ENCODE measurements at places on chromosomes 4 and X.

- DNase-seq, result no peak
Measured at GRCh38 chr4:139142087-139142486, 34.9 kb downstream of the ELF2 start.

GRCh38 chr4:42361456-42361855 is 35.8 kb upstream of the SHISA3 start:
- DNase-seq, result no peak

GRCh38 chr4:133910165-133910564 is 291.4 kb downstream of the PABPC4L start:
- no peak for DNase-seq

- no peak for DNase-seq
Measured at GRCh38 chr4:113905301-113905700, 74.1 kb downstream of the ARSJ start.

DNA sequence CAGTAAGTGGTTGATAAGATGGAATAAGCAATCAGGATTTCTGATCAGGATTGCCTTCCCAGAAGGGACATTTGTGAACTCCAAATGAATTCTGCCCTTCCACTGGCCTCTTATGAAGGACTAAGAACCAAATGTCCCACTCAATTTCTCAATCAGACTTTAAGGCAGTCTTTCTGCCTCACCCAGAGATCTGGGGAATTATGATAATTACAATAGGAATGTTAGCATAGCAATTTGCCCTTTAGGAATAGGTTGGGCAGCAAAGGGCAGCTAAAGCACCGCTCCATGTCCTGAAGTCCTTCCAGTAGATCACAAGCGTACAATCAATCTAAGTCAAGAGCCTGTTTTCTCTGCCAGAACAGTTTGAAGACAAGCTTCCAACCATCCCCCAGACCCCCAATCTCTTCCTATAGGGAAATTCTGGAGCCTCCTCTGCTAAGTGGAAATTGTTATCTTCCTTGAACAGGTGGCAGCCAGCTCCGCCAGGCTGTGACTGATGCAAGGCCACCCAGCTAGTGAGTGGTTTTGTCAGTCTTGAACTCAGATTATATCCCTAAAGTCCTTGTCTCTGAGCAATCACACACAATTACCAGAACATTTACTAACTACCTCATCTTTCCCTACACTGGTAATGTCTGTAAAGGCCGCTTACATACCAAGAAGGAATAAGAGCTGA is 18.6 kb downstream of the NKX3-2 start:
- DNase-seq, result no peak

- DNase-seq, result no peak
Measured at GRCh38 chrX:56757327-56757726, 28.3 kb downstream of the NBDY start.

DNA sequence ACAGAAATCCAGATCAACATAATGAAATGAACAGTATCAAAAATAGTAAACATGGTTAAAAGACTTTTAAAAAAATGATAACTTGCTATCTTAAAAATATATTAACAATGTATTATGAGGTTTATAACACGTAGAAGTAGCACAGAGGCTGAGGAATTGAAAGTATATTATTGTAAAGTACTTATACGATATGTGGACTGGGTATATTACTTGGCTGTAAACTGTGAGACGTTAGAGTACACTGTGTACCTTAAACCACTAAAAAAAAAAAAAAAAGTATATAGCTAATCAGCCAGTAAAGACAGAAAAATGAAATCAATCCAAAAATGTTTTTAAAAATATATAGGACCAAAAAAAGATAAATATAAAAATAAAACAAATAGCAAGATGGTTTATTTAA is 120.6 kb downstream of the TET2 start:
- no peak for DNase-seq

GRCh38 chr4:106530821-106531220 is 162.2 kb upstream of the GIMD1 start:
- no peak for DNase-seq

- no peak for DNase-seq
Measured at GRCh38 chr4:21893136-21893535, 55.4 kb downstream of the KCNIP4 start.

- DNase-seq, result no peak
Measured at GRCh38 chrX:41604766-41605543, 83.8 kb upstream of the GPR34 start.

- DNase-seq, result no peak
Measured at GRCh38 chr4:37689353-37690095, 3.3 kb upstream of the RELL1 start.

DNA sequence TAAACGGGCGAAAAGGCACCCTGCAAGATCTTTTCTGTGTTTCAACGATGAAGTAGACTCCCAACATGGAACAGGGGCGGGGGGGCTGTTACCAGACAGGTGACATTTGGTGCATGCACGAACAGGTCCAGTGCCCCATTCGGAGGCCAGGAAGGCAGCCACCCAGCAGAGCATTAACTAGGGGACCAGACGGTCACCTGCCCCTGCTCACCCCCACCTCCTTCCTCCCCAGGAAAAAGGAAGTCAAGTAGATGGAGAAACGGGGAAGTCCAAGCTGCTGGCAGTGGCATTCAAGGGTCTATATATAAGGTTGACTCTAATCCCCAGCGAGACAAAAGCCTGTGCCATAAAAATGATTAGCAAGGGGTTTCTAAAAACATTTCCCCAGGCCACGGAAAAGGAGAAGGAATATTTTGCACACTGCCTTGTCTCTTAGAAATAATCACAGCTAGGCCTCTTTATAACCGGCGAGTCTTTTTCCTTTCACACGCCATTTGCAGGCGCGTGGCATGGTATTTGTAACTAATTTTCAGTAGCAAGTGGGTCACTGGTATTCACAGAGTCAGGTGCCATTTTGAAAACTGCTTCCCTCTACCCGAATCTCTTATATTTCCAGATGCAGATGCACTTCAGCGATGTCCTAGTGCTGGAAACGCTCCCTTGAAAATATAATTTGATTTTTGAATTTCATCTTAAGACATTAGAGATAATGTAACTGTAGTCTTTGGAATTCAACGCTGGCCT is 1.2 kb upstream of the TMSB4X start:
- DNase-seq, result peak; percentile 46

GRCh38 chrX:77597090-77597489 is 149.9 kb downstream of the FGF16 start:
- DNase-seq, result no peak

DNA sequence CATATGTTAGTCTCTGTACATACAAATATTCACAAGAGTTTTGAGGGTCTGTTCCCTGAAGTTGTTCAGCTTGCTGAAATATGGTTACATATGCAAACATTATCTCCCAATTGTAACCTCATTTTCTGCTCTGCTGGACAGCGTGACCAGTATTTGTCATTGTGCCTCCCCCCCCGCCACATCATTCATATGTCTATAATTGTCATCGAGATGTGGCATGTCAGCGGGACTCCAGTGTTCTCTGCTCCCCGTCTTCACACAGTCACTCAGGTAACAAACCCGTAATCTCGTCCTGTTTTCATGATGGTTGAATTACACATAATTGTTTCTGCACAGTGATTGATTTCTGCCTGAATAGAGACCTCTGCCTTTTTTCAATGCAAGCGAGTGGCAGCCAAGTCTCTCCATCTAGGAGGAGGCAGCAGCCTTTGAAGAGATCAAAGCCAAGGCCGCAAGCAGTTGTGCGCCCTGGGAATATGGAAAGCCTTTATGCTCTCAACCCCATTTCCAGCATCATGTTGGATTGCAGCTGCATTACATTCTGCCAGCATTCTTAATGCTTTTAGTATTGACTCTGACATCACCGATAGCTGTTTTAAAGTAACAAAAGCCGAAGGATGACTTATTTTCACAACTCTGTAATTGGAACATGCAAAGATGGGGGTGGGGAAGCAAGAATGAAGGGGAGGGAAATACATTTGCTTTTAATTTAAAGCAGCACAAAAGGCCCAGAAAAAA is 27.4 kb downstream of the LEF1 start:
- DNase-seq, result no peak

DNA sequence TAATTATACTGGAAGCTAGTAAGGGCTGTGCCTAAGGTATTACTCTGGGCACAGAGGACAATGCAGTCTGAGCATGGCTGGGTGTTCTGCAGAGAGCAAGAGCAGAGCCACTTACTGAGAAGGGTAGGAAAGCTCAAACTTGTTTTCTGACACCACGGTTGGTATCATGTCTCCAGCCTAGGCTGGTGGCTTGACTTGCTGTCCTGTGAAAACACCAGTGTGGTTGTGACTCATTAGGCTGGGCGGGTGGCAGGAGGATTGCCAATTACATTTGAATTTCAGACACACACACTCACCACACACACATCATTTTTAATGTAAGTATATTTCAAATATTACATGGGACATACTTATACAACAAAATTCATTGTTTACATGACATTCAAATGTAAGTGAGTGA is 19.7 kb upstream of the MTM1 start:
- DNase-seq, result no peak

- DNase-seq, result no peak
Measured at GRCh38 chr4:148955564-148956297, 513.5 kb upstream of the NR3C2 start.

- DNase-seq, result no peak
Measured at GRCh38 chr4:40350627-40351227, 15.6 kb downstream of the CHRNA9 start.

- DNase-seq, result no peak
Measured at GRCh38 chrX:78476701-78477100, 149.3 kb upstream of the CYSLTR1 start.

DNA sequence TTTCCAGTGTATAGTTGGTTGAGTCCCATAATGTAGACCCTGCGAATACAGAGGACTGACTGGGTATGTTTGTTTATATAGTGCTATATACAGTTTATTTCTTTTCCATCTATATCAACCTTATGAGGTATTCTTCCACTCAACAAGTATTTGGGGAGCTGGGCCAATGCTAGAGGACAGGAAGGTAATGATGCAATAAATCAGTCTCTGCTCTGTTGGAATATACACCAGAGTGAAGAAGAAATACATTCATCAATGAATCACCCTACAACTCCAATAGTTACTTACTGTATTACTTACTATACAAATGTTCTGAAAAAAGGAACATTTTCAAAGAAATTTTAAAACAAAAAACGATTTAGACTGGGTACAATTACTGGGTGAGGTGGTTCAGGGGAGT is 2.1 kb upstream of the ARSJ start:
- no peak for DNase-seq

DNA sequence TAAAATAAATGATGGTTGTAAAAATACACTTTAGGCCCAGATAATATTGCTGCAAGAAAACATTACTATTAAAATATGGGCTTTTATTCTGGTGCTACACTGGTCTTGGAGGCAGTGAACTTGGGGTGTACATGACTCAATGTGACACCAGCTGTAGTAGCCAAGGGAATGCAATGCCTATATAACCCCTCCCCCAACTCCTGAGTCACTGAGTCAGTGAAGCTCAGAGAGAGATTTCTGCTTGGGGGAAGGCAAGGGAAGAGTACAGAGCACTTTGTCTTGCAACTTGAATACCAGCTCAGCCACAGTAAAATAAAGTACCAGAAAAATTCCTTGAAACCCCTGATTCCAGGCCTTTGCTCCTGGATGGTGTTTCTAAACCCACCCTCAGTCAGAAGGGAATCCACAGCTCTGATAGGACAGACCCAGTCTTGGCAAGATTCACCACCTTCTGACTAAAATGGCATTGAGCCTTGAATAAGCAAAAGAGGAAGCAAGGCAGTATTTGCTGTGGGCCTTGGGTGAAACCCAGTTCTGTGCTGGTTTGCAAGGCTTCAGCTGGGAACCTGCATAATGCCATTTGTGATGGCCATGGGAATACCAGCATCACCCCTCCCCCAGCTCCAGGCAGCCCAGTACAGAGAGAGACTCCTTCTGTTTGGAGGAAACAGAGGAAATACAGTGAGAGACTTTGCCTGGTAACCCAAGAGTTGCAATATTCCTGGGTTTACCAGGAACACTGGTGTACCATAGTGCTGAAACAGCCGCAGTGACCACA is 209.9 kb downstream of the IQCM start:
- no peak for DNase-seq

DNA sequence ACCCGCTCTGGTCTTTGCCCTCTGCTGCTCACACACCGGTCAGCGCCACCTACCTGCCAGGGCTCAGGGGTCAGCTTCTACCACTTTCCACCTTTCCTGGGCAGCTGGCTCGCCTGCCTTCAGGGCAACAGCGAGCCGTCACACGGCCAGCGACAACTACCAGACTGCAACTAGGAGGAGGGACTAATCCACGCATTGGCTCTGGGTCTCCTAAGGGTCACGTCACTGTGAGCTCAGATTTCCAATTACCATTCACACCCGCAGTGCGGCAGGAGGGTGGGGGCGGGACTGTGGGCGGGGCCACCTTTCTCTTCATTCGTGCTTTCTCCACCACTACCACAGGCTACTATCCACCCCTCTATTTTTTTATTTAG is at the start of gene BEX5:
TSS of gene BEX5 (minus strand) at position 172 of the 374 bp plus-strand sequence. CDS start 1,712 bp downstream, outside the sequence.
- peak; percentile 85 for DNase-seq

DNA sequence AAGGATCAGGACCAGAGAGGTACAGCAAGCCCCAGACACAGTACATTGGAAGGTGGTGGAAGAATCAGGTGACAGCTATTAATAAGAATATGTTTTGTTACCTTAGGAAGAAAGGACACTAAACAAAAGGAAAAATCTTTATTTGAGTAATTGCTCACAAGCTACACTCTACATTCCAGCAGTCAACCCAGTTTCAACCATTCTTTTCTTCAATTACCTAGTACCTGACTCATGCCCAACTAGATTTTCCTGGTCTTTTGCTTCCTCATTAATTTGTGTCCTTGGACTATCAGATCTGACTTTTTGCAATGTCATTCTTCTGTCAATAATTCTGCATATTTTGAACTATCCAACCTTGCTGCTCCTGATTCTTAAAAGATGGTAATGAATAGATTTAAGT is 22.5 kb upstream of the GLRA2 start:
- no peak for DNase-seq

GRCh38 chr4:159370286-159370685 is 267.4 kb downstream of the RAPGEF2 start:
- DNase-seq, result no peak

DNA sequence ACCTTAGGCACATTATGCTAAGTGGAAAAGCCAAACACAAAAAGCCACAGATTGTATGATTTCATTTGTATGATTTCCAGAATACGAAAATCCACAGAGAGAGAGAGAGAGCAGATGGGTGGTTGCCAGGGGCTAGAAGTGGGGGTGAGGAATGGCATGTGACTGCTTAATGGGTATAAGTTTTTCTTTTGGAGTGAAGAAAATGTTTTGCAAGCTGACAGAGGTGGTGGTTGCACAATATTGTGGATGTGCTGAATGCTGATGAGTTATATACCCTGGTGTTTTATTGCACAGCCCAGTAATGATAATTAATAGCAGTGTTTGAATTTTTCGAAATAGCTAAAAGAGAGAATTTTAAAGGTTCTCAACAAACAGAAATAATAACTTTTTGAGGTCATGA is 386.1 kb upstream of the HS3ST1 start:
- no peak for DNase-seq

Data from cerebellar cortex (tissue), 1 donor.